GM18507 (cell line): ENCODE measurements at places on chromosomes 6 and 20.

- DNase-seq = no peak
Measured at GRCh38 chr6:160457823-160458222, 109.6 kb downstream of the SLC22A3 start.

- DNase-seq = no peak
Measured at GRCh38 chr20:9375221-9375681, 139.1 kb upstream of the LAMP5 start.

GRCh38 chr6:26118999-26119398 lies 31.8 kb downstream of the HFE start:
- no peak for DNase-seq

DNA sequence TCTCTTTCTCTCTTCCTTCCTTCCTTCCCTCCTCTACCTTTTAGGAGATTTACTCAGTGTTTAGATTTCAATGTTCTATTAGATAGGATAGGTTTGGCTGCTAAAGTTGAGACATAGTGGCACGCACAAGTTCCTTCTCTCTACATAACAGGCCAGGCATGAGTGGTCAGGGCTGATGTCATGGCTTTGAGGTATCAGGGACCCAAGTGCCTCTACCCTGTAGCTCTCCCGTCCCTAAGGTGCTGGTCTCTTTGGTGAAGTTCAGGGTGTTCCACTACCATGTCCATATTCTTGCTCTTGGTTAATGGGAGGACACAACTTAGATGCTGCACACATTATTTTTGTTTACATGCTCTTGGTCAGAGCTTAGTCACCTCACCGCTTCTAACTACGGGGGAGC lies 245.3 kb downstream of the QKI start:
- DNase-seq = no peak

GRCh38 chr6:10554826-10555225 lies 33.7 kb downstream of the GCNT2 start:
- DNase-seq = no peak

- no peak for DNase-seq
Measured at GRCh38 chr6:144006736-144007477, 1.2 kb downstream of the PLAGL1 start.

GRCh38 chr20:33753143-33753542 lies 21.3 kb downstream of the ZNF341 start:
- DNase-seq = no peak

DNA sequence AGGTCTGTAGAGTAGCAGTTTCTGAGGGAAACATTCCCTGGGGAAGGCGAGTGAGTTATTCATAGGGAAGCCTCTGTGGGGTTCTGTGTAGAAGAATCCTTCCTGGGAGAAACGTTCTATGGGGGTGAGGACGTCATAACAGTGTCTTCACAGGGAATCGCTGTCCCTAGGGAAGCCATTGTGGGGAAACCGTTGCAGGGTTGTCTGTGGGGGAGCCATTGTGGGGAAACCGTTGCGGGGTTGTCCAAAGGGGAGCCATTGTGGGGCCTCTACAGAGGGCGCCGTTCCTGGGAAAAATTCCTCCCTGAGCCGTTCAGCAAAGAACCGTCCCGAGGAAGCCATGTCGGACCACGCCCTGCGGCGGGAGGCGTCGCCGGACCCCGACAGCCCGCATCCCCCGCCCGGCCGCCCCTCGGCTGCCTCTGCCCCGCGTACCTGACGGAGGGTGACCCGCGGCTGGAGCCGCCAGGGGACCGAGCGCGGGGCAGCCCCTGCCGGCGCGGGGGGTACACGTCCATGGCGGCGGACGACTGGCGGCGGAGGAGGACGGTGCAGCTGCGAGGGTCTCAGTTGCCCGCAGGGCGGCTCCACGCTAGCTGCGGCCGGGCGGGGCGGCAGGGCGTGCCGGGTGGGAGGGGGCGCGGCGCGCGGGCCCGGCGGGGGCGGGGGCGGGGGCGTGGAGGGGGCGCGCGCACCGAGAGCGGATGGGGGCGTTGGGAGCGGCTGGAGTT lies at the start of gene DNAAF9:
TSS of gene DNAAF9 (minus strand) at position 630 of the 731 bp plus-strand sequence. CDS start at position 518, 112 bp downstream.
- DNase-seq = no peak
